ENCODE measurements at places on chromosomes 13 and 19.

DNA sequence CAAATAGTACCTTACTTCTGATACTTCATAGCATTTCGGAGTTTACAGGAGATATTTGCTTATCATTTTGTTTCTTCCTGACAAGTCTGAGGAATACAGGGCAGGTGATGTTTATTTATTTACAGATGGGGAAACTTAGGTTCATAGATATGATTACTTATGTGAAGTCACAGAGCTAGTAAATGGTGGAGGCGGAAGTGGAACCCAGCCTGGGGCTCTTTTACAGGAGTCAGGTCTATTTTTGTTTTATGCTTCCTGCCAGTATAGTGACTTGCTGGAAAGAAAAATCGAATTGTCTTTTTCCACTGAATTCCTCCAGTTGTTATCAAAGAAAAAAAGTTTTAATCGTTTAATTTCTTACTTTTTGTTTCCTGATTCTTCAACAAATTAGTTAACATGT lies 66.5 kb downstream of the DGKH start:
- DNase-seq: no peak

DNA sequence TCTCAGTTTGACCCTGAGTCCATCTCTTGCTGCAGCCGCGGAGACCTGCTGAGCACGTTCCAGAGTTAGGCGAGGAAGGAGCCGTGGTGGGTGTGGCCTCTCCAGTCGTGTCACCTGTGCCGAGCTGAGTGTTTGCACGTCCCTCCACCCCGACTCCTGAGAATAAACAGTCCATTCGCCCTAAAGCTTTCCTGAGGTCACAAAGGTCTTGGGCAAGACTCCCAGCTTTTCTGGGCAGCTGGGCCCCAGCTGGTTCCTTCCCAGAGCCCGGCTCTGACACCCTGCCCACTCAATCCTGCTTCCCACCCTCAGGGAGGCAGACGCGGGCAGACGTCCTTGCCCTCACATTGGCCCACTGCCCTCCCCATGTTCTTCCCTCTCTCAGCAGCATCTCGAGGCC lies 142.2 kb downstream of the KCTD15 start:
- DNase-seq: no peak

DNA sequence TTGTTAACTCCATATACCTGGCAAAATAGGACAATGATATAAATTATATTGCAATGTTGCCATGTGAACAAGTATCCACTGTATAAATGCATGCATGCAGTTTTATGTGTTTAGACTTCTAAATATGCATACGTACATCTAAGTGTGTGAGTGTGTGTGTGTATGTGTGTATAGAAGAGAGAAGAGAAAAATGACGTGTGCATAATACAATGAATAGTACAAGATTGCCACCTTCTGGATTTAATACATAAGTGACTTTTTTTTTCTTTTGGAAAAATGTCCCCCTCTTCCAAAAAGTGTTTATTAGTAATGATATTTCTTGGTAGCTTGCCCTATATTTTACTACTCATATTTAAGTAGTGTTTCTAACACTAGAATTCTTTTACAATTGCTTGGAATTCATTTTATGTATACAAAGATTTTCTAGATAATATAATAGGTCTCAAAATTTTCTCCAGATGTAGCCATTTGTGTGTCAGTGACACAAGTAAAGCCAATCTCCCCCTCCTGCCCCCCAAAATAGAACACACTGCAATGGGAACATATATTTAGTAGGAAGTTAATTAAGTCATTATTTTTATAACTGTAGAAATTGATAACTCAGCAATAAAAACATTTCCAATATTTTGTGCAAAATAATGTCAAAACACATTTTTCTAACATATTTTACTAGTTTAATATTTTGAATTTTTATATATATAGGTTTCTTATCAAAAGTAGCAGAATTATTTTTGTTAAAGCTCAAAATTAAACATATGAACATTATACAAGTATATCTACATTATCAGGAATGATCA lies 783.3 kb upstream of the ATXN8OS start:
- no peak for DNase-seq

DNA sequence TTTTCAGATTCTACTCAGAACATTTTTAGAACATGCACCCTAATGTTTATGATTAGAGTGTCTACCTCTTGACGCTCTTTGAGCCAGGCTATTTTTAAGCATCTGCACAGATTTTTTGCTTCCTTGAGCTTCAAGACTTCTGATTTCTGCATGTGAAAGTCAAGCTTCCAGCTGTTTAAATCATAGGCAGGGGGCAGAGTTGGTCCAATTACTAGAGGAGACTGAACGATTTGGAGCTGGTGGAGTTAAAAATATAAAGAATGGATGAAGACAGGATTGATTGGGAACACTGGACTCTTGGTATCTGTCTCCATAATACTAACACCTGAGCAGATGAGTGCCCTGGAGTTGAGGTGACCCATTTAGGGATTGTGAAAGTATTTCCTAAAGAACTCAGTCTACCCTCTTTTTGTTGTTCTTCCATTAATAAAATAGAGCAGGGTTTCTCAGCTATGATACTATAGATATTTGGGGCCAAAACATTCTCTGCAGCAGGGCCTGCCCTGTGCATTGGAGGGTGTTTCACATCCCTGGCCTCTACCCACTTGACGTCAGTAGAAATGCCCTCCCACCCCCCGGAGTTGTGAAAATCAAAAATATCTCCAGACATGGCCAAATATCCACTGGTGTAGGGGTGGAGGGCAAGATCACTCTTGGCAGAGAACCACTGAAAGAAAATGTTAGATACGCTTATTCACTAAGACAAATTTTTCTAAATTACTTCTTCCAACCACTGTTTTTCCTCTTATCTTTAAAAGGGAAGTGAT lies 160.1 kb downstream of the COG6 start:
- no peak for DNase-seq

- no peak for DNase-seq
These were observed 16.9 kb downstream of the GADD45B start for GRCh38 chr19:2492870-2493269.

DNA sequence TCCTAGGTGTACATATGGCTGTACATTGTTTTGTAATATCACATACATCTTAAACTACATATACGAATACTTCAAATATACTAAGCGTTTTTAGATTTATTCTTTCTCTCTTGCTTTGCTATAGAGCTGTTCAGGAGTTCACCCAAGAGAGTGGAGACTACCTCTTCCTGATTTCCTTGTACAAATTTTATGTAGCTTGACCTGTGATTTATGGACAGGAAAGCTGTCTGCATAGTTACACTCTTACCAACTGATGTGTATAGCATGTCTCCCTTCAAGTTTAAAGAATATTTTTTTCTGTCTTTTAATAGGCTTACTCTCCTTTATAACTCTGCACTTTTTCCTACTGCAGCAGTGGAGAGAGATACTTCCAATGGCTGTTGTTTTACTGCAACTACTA lies 428.7 kb downstream of the NDFIP2 start:
- DNase-seq: no peak

DNA sequence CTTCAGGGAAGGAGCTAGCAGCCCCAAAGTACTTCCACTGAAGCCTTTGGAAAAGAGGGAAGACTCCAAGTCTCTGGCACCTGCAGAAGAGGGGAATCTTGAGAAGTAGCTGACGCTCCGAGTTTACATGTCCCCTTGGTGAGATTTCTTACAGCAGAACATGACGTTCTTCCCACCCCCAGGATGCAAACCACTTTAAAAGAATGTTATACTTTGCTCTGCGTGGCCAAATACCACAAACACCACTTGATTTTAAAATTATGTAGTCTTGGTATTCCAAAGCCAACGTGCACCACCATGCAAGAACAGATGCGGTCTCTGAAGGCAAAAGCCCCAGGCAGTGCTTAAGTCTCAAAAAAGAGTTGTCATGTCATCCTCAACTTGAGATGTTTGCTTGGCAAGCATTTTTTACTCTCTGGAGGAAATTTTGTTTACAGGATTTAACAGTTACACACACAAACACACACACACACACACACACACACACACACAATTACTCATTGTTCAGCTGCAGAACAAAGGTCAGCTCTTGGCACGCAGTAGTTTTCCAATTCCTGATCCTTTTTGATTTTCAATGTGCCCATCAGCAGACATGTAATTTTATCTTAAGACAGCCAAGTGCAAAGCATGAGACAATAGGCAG lies 106.1 kb downstream of the RGCC start:
- DNase-seq: no peak

DNA sequence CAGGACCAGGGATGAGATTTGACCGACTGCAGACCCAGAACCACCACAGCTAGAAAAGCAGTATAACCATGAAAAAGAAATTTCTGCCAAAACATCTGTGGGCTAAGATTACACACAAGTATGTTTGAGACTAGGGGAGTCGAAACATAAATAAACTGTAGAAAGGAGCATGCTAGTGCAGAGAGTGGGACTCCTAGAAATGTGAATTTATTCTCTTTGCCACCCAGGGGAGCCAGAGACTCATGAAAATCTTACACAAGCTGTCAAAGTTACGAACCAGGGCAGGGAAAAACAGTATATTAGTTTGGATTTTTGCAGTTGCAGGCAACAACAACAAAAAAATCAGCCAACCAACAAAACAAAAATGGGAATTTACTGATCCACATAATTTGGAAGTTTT lies 12.3 kb upstream of the HSPH1 start:
- no peak for DNase-seq

DNA sequence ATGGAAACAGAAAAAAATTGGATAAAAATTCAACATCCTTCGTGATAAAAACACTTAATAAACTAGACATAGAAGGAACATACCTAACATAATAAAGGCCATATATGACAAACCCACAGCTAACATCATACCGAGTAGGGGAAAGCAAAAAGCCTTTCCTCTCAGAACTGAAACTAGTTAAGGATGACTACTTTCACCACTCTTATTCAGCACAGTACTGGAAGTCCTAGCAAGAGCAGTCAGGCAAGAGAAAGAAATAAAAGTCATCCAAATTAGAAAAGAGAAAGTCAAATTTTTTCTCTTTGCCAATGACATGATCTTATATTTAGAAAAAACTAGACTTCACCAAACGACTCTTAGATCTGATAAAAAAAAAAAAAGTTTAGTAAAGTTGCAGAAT lies 25.8 kb upstream of the SLC7A9 start:
- DNase-seq: no peak

- no peak for DNase-seq
These were observed 9.8 kb downstream of the AP1M1 start for GRCh38 chr19:16207490-16208025.

DNA sequence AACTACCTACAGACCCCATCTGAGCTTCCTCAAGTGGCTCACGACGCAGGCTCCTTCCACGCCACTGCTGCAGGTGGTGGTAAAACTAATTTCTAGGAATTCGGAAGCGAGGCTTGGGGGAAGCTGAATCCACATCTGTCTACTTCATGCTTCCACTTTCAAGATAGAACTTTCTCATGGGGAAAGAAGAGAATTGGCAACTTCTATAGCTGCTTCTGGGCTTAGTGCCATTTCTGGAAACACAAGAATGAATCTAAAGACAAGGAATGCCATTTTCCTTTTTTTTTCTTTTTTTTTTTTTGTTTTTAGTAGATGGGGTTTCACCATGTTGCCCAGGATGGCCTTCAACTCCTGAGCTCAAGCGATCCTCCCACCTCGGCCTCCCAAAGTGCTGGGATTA lies 2.8 kb upstream of the NLRP12 start:
- DNase-seq: no peak

GRCh38 chr13:79011179-79011578 lies 352.2 kb upstream of the OBI1 start:
- no peak for DNase-seq

DNA sequence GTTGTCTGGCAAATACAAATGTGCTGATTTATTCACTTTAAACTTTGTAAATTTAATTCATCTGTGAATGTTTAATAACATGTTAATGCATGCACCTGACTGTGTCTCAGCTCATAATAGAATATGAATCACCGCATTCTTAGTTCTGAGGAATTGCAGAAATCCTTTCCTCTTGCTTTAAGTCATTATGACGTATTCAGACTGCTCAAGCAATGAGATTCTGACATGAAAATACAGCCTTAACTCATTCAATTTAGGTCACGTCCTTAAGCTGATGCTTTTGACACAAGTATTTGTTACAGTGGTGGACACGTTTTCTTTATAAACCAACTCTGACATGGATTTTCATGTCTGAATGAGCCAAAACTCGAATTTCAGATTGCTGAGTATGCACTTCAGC lies 541.0 kb upstream of the KLF12 start:
- no peak for DNase-seq

GRCh38 chr13:30353060-30353459 lies 45.7 kb upstream of the KATNAL1 start:
- DNase-seq: no peak

DNA sequence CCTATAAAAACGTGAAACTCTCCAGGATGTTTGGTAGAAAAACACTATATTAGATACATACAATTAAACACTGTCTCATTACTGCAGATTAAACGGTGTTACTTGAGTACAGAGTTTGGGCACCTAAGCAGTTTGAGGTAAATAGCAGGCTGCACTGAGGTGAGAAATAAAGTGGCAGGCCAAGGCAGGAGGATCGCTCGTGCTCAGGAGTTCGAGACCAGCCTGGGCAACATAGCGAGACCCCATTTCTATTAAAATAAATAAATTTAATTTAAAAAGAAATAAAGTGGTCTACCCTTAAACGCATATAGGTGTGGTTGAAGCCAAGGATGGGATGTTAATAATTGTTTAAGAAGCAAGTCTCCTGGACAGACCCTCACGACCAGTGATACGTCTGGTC lies 1.2 kb downstream of the PSPC1 start:
- no peak for DNase-seq

All from stimulated activated CD4-positive, alpha-beta T cell treated with anti-CD3 and anti-CD28 coated beads, Interleukin-4, amount 100 ng/mL, for 48 hours (primary cell).